CD4-positive, alpha-beta T cell treated with Interferon gamma for 1 hour (primary cell): ENCODE measurements at places on chromosomes 2 and 18.

DNA sequence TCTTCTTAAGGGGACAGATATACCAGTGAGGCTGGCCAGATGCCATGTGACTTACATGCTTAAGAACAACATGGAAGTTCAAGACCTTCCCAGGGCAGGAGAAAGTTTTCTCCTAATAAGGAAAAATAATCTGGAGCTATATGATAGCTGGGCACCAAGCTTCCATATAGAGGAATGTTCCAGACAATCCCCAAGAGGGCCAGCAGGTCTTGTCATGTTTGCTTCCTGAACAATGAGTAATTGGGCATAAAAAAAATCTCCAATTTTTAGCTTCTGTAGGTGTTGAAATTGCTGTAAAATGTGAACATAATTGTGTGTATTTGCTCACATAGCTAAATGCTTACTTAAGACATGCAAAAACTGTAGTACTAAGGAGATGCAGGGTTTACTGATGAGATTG, 809.5 kb upstream of the PIK3C3 start:
- no peak for DNase-seq

DNA sequence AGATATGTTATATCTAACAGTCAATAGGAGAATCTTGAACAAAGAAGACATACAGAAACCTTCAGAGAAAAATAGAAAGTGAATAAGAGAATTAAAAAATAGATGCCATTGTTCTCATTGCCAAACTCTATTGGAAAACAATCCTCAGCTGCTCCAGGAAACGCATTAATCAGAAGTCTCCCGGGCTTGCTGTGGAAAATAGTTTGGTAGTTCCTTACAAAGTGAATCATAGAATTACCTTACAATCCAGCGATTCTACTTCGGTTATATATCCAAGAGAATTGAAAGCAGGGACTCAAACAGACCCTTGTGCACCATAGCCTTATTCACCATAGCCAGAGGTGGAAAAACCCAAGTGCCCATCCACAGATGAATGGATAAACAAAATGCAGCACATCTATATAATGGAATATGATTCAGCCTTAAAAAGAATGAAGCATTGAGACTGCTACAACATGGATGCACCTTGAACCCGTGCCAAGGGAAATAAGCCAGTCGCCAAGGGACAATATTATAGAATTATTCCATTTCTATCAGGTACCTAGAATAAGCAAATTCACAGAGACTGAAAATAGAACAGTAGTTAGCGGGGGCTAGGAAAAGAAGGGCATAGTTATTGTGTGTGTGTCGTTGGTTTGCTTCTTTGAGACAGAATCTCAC, 21.9 kb upstream of the CHRNA1 start:
- DNase-seq = no peak

DNA sequence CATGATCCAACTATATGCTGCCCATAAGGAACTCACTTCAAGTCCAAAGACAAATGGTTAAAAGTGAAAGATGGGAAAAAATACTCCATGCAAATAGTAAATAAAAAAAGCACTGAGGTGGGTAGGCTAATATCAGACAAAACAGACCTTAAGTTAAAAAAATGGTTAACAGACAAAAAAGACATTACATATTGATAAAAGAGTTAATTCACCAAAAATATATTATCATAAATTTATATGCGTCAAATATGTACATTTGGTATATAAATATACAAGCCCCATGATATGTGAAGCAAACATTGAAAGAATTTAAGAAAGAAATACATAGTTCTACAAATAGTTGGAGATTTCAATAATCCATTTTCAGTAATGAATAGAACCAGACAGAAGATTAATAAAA, 31.0 kb downstream of the ROCK1 start:
- no peak for DNase-seq

- DNase-seq = no peak
Measured at GRCh38 chr2:185807351-185807750, 68.7 kb downstream of the FSIP2 start.

DNA sequence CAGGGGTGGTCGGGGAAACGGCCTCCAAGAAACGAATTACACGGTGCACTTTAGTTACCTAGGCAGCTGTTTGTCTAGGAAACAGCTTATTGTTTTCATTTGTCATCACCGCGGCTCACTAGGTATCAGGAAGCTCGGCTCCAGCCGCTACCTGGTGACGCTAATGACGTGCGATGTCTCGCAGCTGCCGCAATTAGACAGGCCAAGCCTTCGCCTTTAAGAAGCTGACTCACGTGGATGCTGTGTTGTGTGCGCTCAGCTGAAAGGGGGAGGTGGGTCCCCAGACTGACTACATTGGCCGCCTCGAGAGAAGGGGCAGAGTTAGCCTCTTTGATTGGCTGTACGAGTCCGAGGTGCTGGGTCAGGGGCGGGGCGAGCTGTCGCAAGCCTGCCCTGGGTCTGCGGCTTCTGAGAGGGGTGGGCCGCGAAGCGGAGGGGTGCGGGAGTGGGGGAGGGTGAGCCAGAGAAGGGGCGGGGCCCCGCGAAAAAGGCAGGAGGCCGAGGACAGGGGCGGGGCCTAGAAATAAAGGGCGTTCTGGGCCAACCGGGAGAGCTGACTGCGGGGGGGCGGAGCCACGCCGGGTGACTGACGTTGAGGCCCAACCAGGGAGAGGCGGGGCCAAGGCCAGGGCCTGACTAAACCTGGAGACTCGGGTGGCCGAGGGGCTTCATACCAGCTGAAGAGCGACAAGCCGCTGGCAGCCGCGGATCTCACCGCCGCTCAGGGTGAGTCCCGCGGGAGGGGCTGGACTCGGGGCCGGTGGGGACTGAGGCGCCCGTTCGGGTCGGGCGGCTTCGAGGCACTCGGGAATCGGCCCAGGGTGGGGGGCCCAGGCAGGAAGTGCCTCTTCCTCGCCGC, at the start of gene YPEL5:
Gene YPEL5, plus strand, starts transcription at position 671 of the 859 bp plus-strand sequence. CDS start 9,645 bp downstream, outside the sequence.
- DNase-seq = peak; percentile 100

- no peak for DNase-seq
Measured at GRCh38 chr2:68717305-68717661, 17.3 kb upstream of the ARHGAP25 start.

GRCh38 chr2:5693287-5694201, 1.4 kb downstream of the SOX11 start:
- DNase-seq = no peak

DNA sequence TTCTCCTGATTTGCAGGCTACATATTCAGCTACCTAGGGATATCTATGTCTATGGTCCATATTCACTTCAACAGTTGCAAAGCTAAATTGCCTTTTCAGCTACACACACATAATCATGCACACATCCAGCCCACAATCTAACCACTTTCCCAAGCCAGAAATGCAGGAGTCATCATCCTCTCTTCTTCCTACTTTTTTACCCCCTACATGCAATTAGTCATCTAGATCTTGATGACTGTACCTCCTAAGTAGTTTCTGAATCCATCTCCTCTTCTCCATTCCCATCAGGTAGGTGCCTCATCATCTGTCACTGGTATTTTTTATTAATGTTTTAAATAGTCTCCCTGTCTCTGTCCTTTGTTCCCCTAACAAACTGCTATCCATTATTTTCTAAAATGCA, 23.7 kb upstream of the SPRED2 start:
- no peak for DNase-seq

GRCh38 chr2:40448476-40449079, 3.3 kb downstream of the SLC8A1 start:
- no peak for DNase-seq

GRCh38 chr18:70493461-70493860, 204.6 kb downstream of the SOCS6 start:
- DNase-seq = no peak

DNA sequence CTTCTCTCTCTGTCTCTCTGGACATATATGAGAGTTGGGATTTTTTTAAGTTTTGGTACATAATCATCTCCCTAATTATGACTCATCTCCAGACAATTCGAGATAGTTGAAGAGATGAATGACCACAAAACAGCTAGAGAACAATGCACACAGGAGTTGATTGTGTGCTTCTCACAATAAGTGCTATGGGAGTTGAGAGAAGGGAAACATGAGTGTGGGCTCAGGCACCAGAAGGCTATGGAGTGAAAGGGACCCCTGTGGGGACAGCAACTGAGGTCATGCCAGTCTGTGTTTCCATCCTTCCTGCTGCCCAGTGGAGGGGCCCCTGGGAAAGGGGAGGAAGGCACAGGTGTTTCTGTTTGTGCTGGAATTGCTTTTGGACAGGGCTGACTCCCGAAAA, 6.5 kb upstream of the YWHAQ start:
- DNase-seq = no peak

GRCh38 chr2:238974081-238974480, 126.2 kb downstream of the TWIST2 start:
- no peak for DNase-seq

DNA sequence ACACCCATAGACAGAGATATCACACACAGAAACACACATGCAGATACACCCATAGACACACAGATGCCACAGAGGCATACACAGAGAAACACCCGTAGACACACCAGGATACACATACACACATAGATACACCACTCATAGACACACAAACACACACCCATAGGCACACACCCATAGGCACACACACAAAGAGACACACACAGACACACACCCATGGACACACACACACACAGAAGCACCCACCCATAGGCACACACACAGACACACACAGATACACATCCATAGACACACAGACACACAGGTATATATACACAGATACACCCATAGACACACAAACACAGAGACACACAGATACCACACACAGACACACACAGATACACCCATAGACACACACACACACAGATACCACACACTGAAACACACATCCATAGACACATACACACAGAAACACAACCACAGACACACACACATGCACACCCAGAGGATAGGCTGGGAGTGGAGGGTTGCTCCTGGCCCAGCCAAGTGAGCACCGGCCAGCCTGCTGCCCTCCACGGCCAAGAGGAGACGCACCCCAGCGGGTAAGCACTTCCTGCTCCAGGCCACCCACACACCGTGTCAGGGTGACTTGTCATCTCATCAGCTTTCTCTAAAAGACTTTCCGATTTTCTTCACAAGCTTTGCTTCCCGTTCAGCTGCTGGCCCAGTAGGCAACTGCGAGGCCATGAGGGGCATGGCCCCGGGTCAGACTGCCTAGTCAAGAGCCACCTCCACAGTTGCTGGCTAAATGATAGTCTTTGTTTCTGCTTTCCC, 14.1 kb upstream of the CNNM3 start:
- no peak for DNase-seq

DNA sequence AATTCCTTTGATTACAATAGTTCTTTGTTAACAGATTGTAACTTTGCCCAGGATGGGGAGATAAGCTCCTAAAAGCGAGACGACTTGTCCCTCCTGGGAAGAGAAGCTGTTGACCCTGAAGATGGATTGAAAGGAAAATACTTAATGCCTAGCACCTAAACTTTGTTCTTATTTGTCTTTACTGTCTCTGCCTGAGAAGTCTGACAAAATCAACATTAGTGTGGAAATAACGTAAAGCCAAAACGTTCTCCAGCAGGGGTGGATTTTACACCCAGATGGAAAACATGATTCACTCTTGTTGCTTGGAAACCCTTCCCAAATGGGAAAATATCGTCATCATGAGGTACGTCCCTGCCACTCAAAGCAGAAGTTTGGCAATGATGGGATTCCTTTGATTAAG, 450.1 kb downstream of the SLC4A3 start:
- no peak for DNase-seq
